ENCODE measurements at places on chromosomes 2 and 18.

GRCh38 chr2:18584608-18584954 lies 4.8 kb downstream of the NT5C1B start:
- DNase-seq: no peak

DNA sequence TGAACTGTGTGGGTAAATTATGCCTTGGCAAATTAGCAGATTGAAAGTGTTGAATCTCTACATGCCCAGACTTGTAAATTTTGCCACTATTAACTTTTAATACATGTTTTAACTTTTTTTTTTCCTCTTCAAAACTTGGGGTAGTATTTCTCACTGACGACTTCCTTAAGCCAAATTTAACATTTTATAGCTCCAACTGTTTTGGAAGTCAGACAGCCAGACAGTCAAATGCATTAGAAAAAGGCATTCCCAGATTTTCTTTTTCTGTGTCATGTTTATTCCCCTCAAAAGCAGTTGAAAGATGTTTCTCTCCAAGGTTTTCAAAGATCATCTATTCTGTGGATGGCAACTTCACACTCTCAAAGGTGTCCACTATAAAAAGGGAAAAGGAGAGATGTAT lies 226.8 kb upstream of the FN1 start:
- DNase-seq: no peak

DNA sequence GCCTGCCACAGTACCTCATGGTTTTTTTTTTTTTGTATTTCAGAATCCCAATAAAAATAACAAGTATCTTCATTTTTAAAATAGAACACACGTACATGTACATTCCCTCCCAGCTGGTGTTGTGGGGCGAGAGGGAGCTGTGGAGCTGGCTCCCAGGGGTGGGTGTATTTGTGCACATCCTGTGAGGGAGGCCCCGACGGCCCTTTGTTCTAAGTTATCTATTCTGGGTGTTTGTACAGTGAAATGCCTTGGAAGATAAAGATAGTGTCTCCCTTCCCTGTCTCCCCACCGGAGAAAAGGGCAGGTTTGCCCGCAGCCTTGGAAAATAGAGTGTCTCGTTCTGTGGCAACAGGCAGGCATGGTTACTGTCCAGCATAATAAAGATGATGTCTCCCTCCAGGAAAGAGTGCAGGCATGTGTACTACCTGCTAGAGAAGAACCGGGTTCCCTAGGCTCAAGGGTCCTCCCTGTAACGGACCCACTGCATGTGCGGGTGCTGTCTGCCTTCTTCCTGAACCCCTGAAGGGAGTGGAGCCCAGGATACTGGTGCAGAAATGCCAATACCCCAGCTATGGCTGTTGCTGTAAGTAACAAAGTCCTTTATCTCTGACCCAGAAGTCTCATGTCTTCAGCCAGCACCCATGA lies 12.1 kb upstream of the ALLC start:
- no peak for DNase-seq

- DNase-seq: no peak
Observed at GRCh38 chr2:135494503-135494902, 36.5 kb downstream of the ZRANB3 start.

DNA sequence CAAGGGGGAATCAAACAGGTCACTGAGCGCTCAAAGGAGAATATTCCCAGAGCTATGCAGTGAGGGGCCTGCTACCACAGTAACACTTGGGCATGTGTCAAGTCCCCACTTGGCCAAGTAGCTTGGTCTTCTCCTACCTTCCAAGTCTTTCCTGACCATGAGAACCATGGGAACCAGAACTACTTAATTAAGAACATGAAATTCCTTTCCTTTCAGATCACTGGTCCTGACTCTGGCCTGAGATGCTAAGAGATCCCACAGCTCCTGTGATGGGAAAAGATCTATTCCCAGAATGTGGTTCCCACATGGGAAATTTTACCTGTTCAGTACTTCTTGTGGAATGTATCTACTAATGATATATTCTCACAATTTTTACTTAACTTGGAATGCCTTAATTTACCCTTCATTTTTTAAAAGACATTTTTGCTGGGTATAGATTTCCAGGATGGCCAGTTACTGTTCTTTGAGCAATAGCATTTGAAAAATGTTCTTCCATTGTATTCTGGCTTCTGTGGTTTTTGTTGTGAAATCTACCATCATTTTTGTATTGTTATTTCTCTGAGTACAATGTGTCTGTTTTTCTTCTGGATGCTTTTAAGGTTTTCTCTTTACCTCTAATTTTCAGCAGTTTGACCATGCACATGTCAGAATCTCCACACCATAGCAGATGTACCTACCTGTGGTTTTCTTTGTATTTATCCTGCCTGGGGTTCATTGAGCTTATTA lies 37.9 kb downstream of the KCNIP3 start:
- DNase-seq: no peak

DNA sequence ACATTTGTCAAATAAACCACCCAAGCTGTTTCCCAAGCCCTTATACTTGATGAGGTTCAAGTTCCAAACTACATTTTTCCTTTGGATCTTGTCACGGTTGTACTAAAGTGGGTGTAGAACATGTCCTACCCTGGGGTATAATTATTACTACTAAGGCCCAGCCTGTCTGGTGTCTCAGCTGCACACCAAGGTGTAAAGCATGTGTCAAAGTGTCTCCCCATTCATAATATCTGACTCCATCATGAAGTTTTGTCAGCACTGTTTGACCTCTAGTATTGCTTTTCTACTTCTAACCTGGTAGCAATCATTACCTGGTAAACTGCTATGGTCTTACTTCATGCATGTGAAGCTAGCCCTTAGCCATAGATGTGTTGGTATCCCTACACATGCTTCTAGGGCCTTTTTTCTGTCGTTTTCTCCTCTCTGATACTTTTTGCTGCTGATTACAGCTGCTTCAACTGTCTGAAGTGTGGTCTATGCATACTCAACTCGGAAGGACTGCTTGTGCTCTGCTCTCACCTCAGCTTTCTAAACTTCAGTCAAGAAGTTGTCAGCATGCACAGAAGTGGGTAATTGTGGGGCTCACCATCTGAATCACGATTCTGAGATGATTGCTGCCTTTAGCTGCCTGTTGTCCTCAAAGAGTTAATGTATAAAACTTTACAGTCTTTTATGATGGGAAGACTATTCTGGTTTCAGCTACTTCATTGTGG lies 445.7 kb upstream of the TRIB2 start:
- DNase-seq: peak; percentile 23

GRCh38 chr2:69501301-69501700 lies 64.1 kb upstream of the NFU1 start:
- no peak for DNase-seq

DNA sequence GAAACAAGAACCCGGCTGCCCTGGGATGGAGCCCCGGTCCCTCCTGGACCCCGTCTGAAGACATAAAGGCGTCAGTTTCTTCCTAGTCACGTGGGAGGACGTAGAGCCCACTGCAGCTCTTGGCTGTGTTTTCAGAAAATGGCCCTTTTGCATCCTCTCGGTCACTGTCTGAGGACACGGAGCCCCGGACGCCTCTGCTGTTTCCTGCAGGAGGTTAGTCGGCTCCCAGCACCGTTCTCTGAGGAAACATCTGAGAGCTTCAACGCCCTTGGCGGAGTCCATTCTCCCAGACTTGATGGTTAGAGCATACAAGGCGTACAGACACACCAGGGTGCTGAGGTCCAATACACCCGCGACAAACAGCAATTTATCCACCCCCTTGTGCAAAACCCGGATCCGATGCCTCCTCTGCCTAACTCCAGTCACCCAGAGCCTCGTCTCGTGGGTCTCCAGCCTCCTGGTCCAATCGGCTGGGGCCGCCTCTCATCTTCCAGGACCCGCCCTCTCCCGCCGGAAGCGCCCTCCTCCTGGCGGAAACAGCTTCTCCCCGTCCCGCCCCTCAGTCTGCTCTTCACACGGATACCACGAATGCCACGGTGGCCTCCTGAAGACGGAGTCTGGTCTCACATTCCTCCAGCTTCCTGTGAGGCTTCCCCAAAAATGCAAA lies 119.4 kb downstream of the TMEM18 start:
- no peak for DNase-seq

- no peak for DNase-seq
Observed at GRCh38 chr2:86286516-86286915, 50.9 kb downstream of the REEP1 start.

- DNase-seq: no peak
Observed at GRCh38 chr18:24786027-24786426, 325.6 kb downstream of the HRH4 start.

DNA sequence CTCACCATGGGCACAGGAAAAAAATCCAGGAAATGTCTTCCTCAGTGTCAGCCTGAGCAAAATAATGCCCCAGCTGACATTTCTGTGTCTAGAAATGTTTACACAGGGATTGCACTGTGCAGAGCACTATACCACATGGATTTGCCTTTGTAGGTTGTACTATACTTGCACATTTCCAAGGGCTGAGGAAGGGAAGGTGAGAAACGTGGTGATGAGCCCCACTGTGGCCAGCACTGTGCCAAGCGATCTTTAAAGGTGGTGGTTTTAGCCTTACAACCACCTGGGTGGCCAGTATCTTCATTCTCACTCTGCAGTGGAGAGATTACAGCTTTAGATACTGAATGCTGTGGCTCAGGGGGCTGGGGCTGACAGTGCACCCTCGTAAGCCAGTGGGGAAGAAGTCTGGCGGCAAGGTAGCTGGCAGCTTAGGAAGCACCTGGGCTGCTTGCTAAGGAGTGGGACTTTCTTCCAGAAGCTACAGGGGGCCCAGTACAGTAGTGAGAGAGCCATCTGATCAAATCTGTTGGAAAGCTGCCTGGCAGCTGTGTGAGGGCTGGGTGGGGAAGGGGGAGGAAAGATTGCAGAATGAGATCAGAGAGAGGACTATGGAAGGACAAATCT lies 81.4 kb upstream of the MSH2 start:
- DNase-seq: no peak

GRCh38 chr2:194151231-194151630 lies 1505.8 kb upstream of the SLC39A10 start:
- no peak for DNase-seq

DNA sequence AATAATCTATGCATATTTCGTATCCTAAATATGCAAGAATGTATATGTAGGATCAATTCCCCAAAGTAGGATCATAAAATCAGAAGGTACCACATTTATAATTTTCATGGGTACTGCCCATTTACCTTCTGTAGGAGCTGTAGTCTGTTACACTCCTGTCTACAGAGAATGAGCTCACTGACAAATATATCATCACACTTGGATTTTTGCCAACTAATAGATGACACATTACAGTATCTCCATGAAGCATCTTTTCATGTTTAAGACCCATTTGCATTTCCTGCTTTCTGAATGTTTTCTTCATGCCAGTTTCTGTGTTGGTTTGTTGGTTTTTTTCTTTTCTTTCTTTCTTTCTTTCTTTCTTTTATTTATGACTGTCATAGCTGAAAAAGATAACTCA lies 70.9 kb upstream of the EML6 start:
- no peak for DNase-seq

DNA sequence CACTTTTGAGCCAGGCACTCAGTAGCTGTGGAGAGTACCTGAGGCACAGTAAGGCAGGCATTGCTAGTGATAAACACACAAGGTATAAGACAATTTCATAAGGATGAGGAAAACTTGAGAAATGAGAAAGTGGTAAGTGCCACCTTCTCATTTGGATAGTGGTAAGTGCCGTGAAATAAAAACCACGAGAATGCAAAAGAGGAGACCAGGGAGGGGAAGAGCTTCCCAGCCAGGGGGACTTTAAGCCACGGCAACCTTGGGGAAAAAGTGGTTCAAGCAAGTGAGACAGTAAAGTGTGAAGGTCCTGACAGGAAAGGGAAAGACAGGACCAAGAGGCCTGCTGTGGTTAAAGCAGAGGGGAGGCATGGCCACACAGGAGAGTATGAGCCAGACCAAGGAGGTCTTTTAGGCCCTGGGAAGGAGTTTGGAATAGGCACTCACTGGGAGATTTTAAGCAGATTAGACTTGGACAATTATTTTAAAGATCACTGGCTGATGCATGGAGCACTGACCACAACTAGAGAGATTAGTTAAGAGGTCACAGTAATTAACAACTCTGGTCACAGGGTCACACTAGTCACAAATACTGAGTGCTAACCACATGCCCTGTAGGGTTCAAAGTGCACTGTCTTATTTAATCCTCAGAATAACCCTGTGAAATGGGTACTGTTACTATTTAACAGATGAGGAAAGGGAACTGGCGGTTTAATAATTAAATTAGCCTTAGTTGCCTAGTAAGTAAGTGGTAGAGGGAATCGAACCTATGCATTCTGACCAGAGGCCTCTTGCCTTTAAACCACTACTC lies 50.1 kb downstream of the THOC1 start:
- no peak for DNase-seq

DNA sequence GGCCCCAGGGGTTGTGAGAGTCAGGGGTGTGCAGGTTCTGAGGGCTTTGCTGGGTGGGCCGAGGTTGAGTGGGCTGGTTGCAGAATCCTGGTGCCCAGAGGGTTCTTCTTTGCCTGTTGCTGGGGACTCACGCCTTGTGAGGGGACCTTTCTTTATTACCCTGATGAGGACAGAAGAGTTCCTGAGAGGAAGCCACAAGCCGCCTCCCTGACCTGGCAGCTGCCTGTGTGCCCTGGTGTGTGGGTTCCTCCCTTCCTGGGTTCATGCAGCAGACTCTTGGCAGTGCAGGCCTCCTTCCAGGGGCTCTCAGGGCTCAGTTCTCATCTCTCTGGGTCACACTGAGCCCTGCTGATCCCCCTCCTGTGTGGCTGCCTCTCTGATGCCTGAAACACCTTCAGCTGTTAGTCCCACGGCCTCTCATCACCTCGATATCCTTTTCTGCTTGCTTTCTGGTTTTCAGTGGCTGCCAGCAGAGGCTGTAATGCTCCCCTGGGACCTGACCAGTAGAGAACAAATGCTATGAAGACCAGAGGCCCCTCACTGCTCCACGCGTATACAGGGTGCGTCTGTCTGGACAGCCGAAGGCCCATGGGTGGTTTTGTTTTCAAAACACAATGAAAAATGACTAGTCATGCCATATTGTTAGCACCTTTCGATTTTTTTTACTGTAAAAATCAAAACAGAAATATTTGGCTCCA lies 191.3 kb downstream of the AGAP1 start:
- DNase-seq: no peak

GRCh38 chr2:135974036-135974435 lies 11.4 kb downstream of the DARS1 start:
- no peak for DNase-seq

DNA sequence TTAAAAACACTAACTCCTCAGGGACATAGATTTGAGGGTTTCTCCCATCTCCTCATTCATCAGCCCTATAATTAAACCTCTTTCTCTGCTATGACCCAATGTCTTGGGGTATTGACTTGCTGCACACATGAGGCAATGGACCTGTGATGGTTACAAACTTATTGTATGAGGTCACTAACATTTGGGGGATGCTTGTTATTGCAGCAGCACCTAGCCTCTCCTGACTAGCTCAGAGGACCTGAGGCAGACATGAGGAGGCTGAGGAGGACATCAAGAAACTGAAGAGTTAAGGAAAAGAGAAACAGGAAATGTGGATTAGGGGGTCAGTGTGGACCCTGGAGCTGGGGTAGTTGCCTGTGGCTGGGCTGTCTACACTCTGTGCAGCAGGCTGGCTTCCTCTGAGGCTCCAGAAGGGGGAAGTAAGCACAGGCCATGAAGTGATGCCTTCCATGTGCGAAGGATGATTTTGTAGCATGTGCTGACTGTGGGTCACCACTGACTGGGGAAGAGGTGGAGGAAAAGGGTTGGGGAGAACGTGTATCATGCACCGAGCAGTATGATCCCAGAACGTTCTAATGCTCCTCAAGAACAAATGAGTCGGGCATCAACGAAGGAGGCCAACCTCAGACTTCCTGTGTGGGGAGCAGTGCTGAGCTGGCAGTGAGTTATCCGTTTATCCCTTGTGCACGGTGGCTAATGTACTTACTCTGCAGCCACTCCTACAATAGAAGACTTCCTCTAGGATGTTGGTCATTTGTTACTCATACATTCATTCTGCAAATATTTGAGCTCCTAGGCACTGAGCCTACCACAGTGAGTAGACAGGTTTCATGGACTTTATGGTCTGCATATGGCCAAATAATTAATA lies 42.1 kb upstream of the RFX8 start:
- peak; percentile 7 for DNase-seq

Measured in B cell (primary cell).